ENCODE measurements at places on chromosomes 3 and 15. TPM values are rescaled to one million over a fixed set of nuclear protein-coding genes. Genes with fewer than 3 reads are reported as not detected.

GRCh38 chr3:49929291-49930167 lies at the start of gene MON1A:
Gene MON1A, minus strand, starts transcription at chr3:49929811. Its CDS starts 16,465 bp downstream, at chr3:49913346.
- H3K27me3 ChIP-seq = no peaks in the 10 kb centered on the region
- H3K36me3 ChIP-seq = peaks cover 3% of the 10 kb centered on the region
- peak; percentile 92 for DNase-seq
- H3K27ac ChIP-seq = peak within 1 kb of the TSS; percentile 90
- peak within 1 kb of the TSS; percentile 86 for H3K4me3 ChIP-seq

- no peak for DNase-seq
- H3K4me3 ChIP-seq = no peak overlapping the region
- peaks cover 14% of the 10 kb centered on the region for H3K36me3 ChIP-seq
- peak overlapping the region; percentile 62 for H3K27ac ChIP-seq
- peaks cover 23% of the 10 kb centered on the region for H3K4me1 ChIP-seq
Observed at GRCh38 chr3:11570251-11570650, 73.5 kb downstream of the VGLL4 start.

GRCh38 chr3:153209596-153209995 lies 47.6 kb downstream of the RAP2B start:
- no peak overlapping the region for H3K4me3 ChIP-seq
- no peaks in the 10 kb centered on the region for H3K27me3 ChIP-seq
- no peak for DNase-seq
- no peaks in the 10 kb centered on the region for H3K36me3 ChIP-seq

DNA sequence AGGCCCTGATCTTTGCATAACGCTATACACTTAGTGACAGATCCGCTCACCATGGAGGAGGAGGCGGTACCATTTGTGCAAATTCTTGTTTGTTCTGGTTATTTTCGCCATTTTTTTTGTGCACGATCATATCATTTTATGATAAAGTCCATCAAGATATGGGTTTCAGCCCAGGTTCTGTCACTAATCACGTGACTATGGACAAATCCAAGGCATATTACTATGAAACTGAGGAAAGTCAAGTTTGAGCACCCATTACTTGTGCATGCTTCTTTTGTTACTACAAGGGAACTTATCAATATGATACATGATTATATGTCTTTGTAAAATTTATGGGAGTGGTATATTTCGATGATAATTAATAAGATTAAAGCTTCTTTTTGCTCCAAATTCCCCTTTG lies 829.5 kb downstream of the ROBO2 start:
- no peaks in the 10 kb centered on the region for H3K4me1 ChIP-seq
- H3K27me3 ChIP-seq = no peaks in the 10 kb centered on the region
- H3K27ac ChIP-seq = no peak overlapping the region
- no peak for DNase-seq

GRCh38 chr3:76096836-76097588 lies 311.7 kb upstream of the ZNF717 start:
- no peaks in the 10 kb centered on the region for H3K27me3 ChIP-seq
- no peaks in the 10 kb centered on the region for H3K4me1 ChIP-seq
- no peak overlapping the region for H3K27ac ChIP-seq
- no peaks in the 10 kb centered on the region for H3K36me3 ChIP-seq
- no peak for DNase-seq

- no peak overlapping the region for H3K27ac ChIP-seq
- DNase-seq = no peak
- no peaks in the 10 kb centered on the region for H3K27me3 ChIP-seq
- peaks cover 2% of the 10 kb centered on the region for H3K4me1 ChIP-seq
Observed at GRCh38 chr3:126540342-126540849, 16.4 kb downstream of the CHST13 start.

DNA sequence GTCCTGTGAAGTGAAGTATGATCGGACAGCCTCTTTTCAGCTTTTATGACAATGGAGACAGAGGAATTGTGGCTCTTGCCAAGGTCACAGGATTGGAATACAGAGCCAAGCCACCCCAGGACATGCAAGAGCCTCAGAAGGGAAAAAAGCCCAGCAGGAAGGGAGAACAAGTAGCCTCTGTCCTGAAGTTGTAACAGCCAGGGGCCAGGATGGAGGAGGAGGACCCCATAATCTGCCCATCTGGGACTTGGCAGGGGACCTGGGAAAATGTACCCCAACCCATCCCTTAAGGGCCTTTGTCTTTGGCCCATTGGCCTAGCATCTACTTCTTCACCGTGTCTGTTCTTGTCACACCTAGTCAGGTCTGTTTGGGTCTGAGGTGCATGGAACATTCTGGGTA lies 60.4 kb upstream of the POLG start:
- no peak overlapping the region for H3K4me3 ChIP-seq
- H3K36me3 ChIP-seq = no peaks in the 10 kb centered on the region
- H3K27ac ChIP-seq = no peak overlapping the region
- peaks cover 4% of the 10 kb centered on the region for H3K4me1 ChIP-seq
- peaks cover 26% of the 10 kb centered on the region for H3K27me3 ChIP-seq
- DNase-seq = no peak

- no peaks in the 10 kb centered on the region for H3K27me3 ChIP-seq
- H3K4me1 ChIP-seq = no peaks in the 10 kb centered on the region
- no peak overlapping the region for H3K27ac ChIP-seq
- H3K4me3 ChIP-seq = no peak overlapping the region
- no peak for DNase-seq
Observed at GRCh38 chr3:182083112-182083511, 371.4 kb downstream of the SOX2 start.

DNA sequence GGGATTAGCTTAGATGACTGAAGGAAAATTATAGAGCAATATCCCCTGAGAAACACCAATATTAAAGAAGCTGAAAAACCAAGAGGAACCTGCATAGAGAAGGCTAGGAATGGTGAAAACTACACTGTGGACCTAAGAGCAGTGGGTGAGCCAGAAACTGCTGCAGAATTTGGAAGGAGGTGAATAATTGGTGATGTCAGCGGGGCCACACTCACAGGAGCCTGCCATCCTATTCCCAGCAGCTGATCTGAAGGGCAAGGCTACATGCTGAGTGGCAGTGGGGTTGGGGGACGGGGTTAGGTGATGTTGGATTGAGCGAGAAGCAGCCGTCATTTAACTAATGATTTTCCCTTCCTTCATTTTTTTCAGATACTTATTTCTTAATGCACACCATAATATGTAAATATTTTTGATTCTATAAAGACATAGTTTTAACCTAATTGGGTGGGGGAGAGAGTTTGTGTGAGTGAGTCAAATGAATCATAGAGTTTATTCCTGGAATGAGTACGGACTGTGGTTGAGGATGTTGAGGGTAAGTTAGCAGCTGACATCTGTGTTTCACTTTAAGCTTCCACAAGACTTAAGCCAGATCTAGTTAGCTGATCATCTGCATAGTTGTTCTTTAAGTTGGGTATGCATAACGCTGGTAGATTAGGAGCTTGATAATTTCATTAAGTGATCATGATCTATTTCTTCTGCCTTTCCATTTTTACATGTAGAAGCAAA lies 222.8 kb downstream of the PTPRG start:
- H3K4me3 ChIP-seq = no peak overlapping the region
- no peaks in the 10 kb centered on the region for H3K36me3 ChIP-seq
- H3K27ac ChIP-seq = no peak overlapping the region

CPN2 gene
- not detected for total RNA-seq

DNA sequence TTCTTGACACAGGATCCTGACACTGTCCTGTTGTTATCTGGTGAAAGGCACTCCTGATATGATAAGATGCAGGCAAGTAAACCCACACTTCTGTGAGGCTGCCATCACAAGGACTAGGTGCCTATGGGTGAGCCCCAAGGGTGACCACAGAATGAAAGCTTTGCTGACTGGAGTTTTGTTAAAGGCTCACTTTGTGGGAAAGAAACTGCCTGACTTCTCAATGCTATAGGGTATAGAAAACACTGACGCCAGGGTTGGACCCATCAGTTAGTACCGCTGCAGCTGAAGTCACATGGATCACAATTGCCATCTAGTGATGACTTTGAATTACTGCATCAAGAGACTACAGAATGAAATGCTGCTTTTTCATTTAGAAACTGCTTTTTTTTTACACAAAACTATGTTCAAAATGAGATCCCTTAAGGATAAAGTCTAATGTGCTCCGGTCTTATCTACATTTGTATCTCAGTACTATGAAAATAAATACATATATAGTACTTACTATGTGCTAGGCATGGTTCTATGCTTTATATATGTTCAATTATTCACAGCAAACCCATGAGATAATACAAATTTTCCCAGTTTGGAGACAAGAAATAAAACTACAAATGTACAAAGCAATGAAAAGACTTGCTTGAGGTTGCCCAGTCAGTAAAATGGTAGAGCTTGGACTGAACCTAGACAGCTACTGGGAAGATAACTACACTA lies 64.2 kb upstream of the CMSS1 start:
- peak; percentile 26 for DNase-seq
- H3K4me3 ChIP-seq = no peak overlapping the region
- peaks cover 14% of the 10 kb centered on the region for H3K27me3 ChIP-seq
- H3K27ac ChIP-seq = no peak overlapping the region
- H3K36me3 ChIP-seq = no peaks in the 10 kb centered on the region

- no peaks in the 10 kb centered on the region for H3K27me3 ChIP-seq
- no peak overlapping the region for H3K27ac ChIP-seq
- no peak for DNase-seq
- H3K4me3 ChIP-seq = no peak overlapping the region
Observed at GRCh38 chr3:168476360-168476980, 380.7 kb upstream of the GOLIM4 start.

- no peaks in the 10 kb centered on the region for H3K27me3 ChIP-seq
- peaks cover 11% of the 10 kb centered on the region for H3K36me3 ChIP-seq
- H3K27ac ChIP-seq = peak overlapping the region; percentile 86
Observed at GRCh38 chr3:122515020-122515468, 305 bp upstream of the KPNA1 start.

- H3K4me1 ChIP-seq = peaks cover 4% of the 10 kb centered on the region
- no peaks in the 10 kb centered on the region for H3K36me3 ChIP-seq
- no peak overlapping the region for H3K27ac ChIP-seq
- DNase-seq = no peak
- no peaks in the 10 kb centered on the region for H3K27me3 ChIP-seq
- no peak overlapping the region for H3K4me3 ChIP-seq
Observed at GRCh38 chr3:32340611-32341365, 50.9 kb upstream of the CMTM7 start.

DNA sequence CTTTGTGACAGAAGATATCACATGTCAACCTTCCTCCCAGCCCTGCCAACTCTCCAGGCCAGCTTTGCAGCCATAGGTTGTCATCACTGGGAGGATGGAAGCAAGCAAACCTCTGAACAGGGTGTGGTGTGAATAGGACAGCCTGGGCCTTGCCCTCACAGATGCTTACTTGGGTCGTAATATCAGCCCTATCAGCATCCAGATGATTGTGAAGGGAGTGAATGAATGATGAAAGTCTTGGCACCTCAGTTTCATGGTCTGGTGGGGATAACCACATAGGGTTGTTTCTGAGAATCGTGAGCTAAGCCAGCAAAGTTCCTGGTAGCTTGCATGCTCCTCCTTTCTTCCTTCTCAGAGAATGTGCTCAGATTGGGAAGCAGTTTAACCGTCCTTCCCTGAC lies 55.1 kb upstream of the POLR2M start:
- H3K4me1 ChIP-seq = peaks cover 6% of the 10 kb centered on the region
- H3K27me3 ChIP-seq = peaks cover 3% of the 10 kb centered on the region
- no peaks in the 10 kb centered on the region for H3K36me3 ChIP-seq
- no peak overlapping the region for H3K4me3 ChIP-seq
- no peak for DNase-seq
- H3K27ac ChIP-seq = no peak overlapping the region

DNA sequence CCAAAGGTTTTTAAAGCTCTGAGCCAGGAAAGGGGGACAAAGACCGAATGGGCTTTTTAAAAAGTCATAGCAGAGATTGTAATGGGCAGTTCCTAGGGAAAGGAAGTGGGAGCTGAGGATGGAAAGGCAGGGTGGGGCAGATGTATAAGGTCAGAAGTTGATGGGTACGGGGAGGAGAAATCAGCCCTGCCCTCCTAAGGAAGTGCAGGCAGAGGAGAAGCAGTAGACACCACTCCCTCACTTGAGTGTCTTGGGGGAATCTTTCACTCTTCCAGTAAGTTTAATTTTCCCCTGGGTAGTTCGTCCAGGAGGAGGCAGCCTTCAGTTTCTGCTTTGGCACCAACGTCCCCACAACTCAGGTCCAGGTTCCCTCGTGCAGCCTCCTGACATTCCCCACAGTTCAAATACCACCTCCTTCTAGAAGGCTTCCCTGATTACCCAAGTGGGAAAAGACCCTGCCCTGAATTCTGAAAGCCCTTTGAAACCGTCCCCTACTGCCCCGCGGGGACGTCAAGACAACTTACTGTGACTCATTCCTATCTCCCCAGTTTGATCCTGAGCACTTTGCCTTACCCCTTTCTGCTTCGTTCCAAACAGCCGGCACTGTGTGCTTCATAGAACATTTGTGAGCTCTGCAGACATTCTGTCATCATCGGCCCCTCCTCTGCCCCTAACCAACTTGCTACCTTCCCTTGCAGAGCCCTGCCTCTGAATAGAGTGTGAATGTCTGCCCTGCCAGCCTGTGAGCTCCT lies 14.3 kb upstream of the SRP14 start:
- H3K27ac ChIP-seq = peak overlapping the region; percentile 65
- no peak for DNase-seq
- peaks cover 12% of the 10 kb centered on the region for H3K36me3 ChIP-seq
- H3K27me3 ChIP-seq = no peaks in the 10 kb centered on the region
- H3K4me1 ChIP-seq = peaks cover 81% of the 10 kb centered on the region

CPEB1 gene
- 1.6 TPM for total RNA-seq

ANKUB1 gene
- total RNA-seq = not detected

CLDN11 gene
- total RNA-seq = not detected

PLEKHO2 gene
- total RNA-seq = 10.1 TPM

DNA sequence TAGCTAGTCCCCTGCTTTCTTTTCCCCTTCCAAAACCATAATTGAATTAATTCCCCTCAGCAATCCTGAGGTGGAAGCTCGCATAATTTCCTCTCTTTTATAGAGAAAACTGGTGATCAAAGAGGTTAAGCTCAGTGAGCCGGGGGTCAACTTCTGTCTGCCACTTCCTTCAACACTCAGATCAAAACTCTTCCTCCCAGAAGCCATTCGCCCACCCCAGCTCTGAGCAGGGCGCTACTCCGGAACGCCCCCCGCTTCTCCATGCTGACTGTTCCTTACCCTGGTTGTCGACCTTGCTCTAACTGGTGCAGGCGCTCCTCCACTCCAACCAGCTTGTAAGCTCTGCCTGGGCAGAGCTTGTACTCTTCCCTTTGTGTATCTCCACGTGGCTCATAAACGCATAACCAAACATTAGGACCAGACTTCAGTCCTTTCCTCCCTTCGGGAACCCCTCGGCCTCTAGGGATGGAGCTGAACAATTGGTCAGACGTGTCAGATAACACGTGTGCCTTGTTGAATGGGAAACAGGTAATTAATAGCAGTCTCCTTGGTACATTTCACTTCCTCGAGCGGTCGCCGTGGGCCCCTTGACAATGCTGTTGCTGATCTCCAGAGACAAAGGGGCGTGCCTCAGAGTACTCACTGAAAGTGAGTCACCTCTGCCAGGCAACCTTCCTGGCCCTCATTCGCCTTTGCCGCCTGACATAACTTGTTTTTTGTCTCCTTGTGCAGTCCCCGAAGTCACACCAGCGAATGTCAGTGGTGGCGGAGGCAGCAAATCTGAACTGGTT lies 71.8 kb downstream of the IL5RA start:
- no peak overlapping the region for H3K4me3 ChIP-seq
- H3K27me3 ChIP-seq = peaks cover 1% of the 10 kb centered on the region
- no peak overlapping the region for H3K27ac ChIP-seq
- H3K4me1 ChIP-seq = no peaks in the 10 kb centered on the region

LMAN1L gene
- total RNA-seq = 0.11 TPM

GRCh38 chr3:70824773-70825172 lies 512.3 kb upstream of the MDFIC2 start:
- no peak overlapping the region for H3K4me3 ChIP-seq
- H3K36me3 ChIP-seq = no peaks in the 10 kb centered on the region
- no peak for DNase-seq
- H3K27me3 ChIP-seq = no peaks in the 10 kb centered on the region
- H3K27ac ChIP-seq = no peak overlapping the region
